ENCODE measurements at places on chromosomes 5 and 9. TPM values are rescaled to one million over a fixed set of nuclear protein-coding genes. Genes with fewer than 3 reads are reported as not detected.

Gene BTNL3
- total RNA-seq: not detected

Gene NR2F1-AS1
- 32.1 TPM for total RNA-seq

Gene HAPLN1
- total RNA-seq: 4.8 TPM

Gene PROB1
- total RNA-seq: 2.9 TPM

Gene CD14
- total RNA-seq: 22.0 TPM

Gene MBLAC2
- 13.1 TPM for total RNA-seq

Gene CNTLN
- 38.5 TPM for total RNA-seq

Gene ANKRD31
- 1.5 TPM for total RNA-seq

Gene CLTB
- total RNA-seq: 68.9 TPM

Gene SPATA31E1
- not detected for total RNA-seq

Gene LVRN
- 2.0 TPM for total RNA-seq

Gene TMEM215
- 52.2 TPM for total RNA-seq

Gene NMUR2
- total RNA-seq: 0.22 TPM

Gene NEUROG1
- total RNA-seq: 5.9 TPM

Gene CSNK1G3
- total RNA-seq: 101 TPM

Gene SPACA9
- total RNA-seq: 2.8 TPM

Gene HACD4
- total RNA-seq: 5.1 TPM

Gene YTHDC2
- total RNA-seq: 65.1 TPM

Gene SPINK6
- not detected for total RNA-seq

Gene TNFSF8
- total RNA-seq: 0.16 TPM

Gene FGD3
- 5.6 TPM for total RNA-seq

Gene MAML1
- total RNA-seq: 33.5 TPM

Gene PJA2
- total RNA-seq: 203 TPM

Gene RNF208
- 2.7 TPM for total RNA-seq

Gene CSF1R
- total RNA-seq: 22.4 TPM
